ENCODE measurements at places on chromosomes 16 and 17.

- DNase-seq = peak; percentile 78
- H3K36me3 ChIP-seq = no peaks in the 10 kb centered on the region
- H3K4me1 ChIP-seq = no peaks in the 10 kb centered on the region
- no peak overlapping the region for H3K27ac ChIP-seq
- no peaks in the 10 kb centered on the region for H3K27me3 ChIP-seq
Observed at GRCh38 chr16:86044241-86044671, 145.3 kb downstream of the IRF8 start.

DNA sequence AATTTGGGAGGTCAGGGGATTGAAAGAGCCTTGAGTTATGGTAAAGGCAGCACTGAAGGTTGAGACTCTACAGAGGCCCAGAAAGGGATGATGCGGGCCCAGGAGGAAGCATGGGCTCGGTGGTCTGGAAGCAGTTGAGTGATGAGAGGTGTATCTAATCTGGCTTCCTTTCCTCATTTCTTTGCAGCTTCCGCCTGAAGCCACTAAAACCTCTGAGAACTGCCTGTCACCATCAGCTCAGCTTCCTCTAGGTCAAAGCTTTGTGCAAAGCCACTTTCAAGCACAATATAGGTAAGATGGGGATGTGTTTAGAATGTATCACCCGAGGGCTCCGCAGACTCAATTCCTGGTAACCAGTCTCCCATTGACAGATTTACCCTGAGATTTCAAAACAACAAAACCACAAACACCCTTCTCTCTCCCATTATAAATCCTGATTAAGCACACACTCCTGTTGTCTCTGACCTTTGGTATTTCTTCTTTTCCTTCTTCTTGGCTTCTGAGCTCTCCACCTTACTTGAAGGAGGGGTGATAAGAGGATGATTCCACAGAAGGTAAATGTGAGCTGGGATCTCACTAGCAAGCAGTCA lies 21.2 kb downstream of the USP43 start:
- peaks cover 4% of the 10 kb centered on the region for H3K27me3 ChIP-seq
- no peaks in the 10 kb centered on the region for H3K4me1 ChIP-seq
- H3K36me3 ChIP-seq = no peaks in the 10 kb centered on the region
- no peak overlapping the region for H3K27ac ChIP-seq

DNA sequence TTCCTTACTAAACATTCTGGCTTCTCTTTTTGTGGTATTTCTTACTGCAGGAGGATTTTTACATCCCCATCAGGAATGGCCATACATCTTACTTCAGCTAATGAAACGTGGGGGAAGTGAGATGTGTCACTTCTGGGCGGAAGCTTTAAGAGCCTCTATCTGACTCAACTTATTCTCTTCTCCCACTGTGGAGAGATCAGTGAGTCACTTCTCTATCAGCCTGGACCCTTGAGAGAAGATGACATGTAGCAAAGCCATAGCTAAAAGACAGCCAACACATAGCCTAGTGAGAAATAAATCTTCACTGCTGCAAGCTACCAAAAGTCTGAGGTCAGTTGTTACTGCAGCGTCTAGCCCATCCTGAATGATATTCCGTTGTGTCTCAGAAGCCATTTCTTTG lies 1066.7 kb upstream of the RBFOX1 start:
- no peak overlapping the region for H3K27ac ChIP-seq
- no peaks in the 10 kb centered on the region for H3K4me1 ChIP-seq
- no peak overlapping the region for H3K4me3 ChIP-seq
- H3K27me3 ChIP-seq = no peaks in the 10 kb centered on the region

DNA sequence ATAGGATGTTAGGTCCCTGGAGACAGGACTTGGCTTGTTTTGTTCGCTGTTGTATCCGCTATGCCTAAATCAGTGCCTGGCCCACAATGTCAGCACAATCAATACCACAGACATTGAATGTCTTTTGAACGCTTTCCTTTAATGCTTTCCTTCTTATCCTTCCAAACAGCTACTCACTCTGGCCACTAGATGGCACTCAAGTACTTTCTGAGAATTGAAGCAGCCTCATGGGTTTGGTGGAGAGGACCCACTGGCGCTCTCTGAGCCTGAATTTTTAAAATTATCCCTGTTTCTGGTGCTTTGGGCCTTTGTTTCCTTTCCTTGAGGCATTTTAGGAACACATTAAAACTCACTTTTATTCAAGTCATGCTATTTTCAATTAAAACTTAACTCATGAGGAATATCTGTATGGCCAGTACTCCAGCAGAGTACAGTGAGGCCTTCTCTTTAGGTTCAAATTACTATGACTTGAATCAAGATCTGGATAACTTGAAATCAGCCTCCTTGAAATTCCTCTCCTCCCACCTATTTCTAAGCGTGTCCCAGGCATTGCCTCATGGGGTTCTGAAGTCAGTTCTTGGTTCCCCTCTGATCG lies 3.2 kb upstream of the NLRP1 start:
- DNase-seq = no peak
- no peak overlapping the region for H3K4me3 ChIP-seq
- no peaks in the 10 kb centered on the region for H3K27me3 ChIP-seq

GRCh38 chr16:85650135-85650843 lies 37.2 kb downstream of the GSE1 start:
- H3K36me3 ChIP-seq = peaks cover 25% of the 10 kb centered on the region
- H3K4me1 ChIP-seq = no peaks in the 10 kb centered on the region
- peak overlapping the region; percentile 91 for H3K27ac ChIP-seq

- H3K27me3 ChIP-seq = no peaks in the 10 kb centered on the region
- no peak for DNase-seq
- H3K27ac ChIP-seq = peak overlapping the region; percentile 81
- H3K4me1 ChIP-seq = no peaks in the 10 kb centered on the region
Observed at GRCh38 chr17:50175035-50175807, 9.4 kb downstream of the SGCA start.

GRCh38 chr17:28599311-28600184 lies 723 bp upstream of the SPAG5 start:
- peak; percentile 87 for DNase-seq
- H3K4me1 ChIP-seq = peaks cover 16% of the 10 kb centered on the region
- peak overlapping the region; percentile 57 for H3K4me3 ChIP-seq
- peak overlapping the region; percentile 85 for H3K27ac ChIP-seq

- no peak within 1 kb of the TSS for H3K27ac ChIP-seq
- DNase-seq = no peak
- H3K27me3 ChIP-seq = peaks cover 26% of the 10 kb centered on the region
Observed at GRCh38 chr17:3557768-3558583, at the start of gene TRPV3. Gene TRPV3, minus strand, starts transcription at chr17:3557812. Its CDS starts 2,962 bp downstream, at chr17:3554850.

DNA sequence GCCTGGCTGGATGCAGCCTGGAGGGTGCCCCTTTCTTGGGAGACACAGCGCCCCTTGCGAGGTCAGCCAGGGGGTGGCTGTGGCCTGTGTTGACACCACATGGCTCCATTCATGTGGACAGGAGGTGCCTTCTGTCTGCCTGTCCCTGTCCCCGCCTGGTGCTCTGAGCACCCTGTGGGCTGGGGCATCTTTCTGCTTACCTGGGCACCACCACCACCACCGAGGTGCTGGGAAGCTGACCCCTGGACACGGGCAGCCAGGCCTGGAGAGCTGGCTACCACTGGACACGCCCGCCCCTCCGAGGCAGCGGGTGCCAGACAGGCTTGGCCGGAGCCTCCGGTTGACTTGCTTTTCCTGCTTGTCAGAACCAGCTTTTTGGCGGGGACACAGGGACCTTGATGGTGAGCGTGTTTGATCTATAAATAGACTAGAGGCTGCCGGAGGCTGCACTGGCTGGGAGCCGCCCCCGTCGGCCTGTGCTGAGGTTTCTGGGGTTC lies 121.3 kb upstream of the GSE1 start:
- H3K4me3 ChIP-seq = no peak overlapping the region
- H3K27me3 ChIP-seq = no peaks in the 10 kb centered on the region

DNA sequence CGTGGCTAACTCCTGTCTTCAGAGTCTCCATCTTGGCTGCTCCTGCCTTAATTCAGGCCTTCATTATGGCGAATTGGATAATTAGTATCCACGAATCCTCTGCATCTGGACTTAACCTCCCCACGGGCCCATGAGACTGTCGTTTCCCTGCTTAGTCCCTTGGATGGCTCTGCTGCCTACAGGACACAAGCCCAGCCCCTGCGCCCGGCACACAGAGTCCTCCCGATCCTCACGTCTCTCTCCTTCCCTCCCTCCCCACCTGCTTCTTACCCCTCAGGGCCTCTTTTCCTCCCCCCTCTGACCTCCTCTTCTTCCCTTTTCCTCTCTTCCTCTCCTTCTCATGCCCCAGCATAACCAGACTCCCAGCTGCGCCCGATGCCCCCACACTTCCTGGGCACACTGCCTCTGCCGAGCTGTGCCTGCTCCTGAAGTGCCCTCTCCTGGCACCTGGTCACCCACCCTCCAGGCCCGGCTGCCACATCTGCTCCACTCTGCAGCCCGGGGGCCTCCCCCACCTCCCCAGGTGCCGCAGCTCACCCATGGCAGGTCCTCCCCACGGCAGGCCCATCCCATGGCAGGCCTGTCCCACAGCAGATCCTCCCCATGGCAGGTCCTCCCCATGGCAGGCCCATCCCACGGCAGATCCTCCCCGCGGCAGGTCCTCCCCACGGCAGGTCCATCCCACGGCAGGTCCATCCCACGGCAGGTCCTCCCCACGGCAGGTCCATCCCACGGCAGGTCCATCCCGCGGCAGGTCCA lies 45.9 kb downstream of the RPH3AL start:
- no peak overlapping the region for H3K27ac ChIP-seq
- peaks cover 23% of the 10 kb centered on the region for H3K4me1 ChIP-seq
- H3K4me3 ChIP-seq = no peak overlapping the region
- DNase-seq = no peak
- H3K27me3 ChIP-seq = no peaks in the 10 kb centered on the region

DNA sequence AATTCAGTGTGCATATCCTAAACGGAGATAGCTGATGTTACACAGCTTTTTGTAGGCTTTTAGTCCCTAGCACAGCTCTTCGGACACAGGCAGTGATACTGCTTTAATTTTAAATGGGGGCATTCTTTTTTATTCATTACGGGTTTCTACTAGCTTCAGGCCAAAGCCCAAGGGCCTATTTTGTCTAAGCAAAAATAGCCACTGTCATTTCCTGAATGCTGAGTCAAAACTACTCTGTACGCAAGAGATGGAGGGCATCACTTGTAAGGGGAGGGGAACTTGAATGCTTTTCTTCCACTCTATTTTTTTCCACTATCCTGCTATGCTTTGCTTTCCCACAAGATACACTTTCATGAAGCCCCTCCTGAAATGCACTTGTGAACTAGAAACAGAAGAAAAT lies 360.7 kb downstream of the PMP22 start:
- H3K36me3 ChIP-seq = no peaks in the 10 kb centered on the region
- H3K27ac ChIP-seq = no peak overlapping the region
- H3K4me3 ChIP-seq = no peak overlapping the region
- no peaks in the 10 kb centered on the region for H3K4me1 ChIP-seq

GRCh38 chr17:55053855-55054254 lies 85.3 kb downstream of the STXBP4 start:
- DNase-seq = no peak
- H3K4me1 ChIP-seq = no peaks in the 10 kb centered on the region
- no peaks in the 10 kb centered on the region for H3K27me3 ChIP-seq
- H3K27ac ChIP-seq = no peak overlapping the region

DNA sequence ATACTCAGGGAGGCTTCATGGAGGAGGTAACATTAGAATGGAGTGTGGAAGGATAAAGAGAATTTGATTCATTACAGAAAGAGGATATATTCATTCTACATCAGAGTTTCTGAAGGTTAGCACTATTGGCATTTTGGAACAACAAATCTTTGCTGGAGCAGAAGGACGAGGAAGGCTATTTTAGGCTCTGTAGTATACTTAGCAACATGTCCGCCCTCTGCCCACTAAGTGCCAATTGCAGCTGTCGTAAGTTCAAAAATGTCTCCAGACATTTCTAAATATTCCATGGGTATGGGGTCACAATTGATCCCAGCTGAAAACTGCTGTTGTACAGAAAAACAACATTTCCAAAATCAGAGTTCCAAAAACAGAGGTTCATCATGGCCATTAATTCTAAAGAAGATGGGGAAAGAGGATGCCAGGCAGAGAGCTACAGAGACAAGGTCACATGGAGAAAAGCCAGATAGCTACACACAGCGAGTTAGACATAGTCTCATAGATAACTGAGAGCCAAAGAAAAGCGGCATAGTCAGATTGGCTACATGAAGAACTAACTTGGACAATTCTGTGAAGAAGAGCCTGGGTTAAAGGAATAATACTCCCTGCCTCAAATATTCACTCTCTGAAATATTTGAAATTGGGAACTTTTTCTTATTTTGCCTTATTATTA lies 846.4 kb upstream of the CDH8 start:
- DNase-seq = no peak
- no peaks in the 10 kb centered on the region for H3K36me3 ChIP-seq
- no peak overlapping the region for H3K27ac ChIP-seq
- no peak overlapping the region for H3K4me3 ChIP-seq
- peaks cover 8% of the 10 kb centered on the region for H3K4me1 ChIP-seq

DNA sequence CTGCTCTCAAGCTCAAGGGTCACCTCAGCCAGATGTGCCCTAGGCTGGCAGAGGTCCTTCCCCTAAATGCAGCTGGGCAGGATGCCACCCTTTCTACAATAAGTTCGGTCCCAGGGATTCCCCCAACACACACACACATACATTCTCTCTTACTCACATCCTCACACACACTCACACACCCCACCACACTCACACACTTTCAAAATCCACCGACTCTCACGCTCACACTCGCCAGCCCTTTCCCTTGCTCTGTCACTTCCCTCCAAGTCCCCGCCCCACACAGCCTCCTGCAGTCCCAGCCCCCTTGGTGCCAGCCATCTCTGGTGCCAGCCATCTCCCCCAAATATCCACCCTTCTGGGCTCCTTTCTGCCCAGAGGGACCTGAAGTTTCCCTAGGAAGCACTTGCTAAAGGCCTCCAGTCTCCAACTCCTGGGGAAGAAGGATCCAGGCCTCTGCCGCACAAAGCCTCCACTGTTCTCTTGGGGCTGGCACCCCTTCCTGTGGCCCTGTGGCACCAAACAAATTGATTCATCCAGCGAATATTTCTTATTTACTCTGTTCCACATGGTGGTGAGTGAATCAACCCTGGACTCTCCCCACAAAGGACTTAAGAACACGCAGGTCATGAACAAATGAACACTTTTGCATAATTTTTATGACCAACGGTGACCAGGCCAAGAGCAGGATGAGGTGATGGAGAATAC lies 3.8 kb upstream of the USP36 start:
- no peak for DNase-seq
- H3K27me3 ChIP-seq = no peaks in the 10 kb centered on the region
- no peak overlapping the region for H3K27ac ChIP-seq
- no peaks in the 10 kb centered on the region for H3K36me3 ChIP-seq

GRCh38 chr16:28905800-28906372 lies 19.2 kb downstream of the RABEP2 start:
- H3K27ac ChIP-seq = no peak overlapping the region
- DNase-seq = no peak
- H3K27me3 ChIP-seq = no peaks in the 10 kb centered on the region
- H3K4me1 ChIP-seq = no peaks in the 10 kb centered on the region
- H3K4me3 ChIP-seq = no peak overlapping the region
- peaks cover 8% of the 10 kb centered on the region for H3K36me3 ChIP-seq

- no peaks in the 10 kb centered on the region for H3K36me3 ChIP-seq
- peaks cover 6% of the 10 kb centered on the region for H3K4me1 ChIP-seq
- no peak overlapping the region for H3K27ac ChIP-seq
- no peak for DNase-seq
- H3K27me3 ChIP-seq = no peaks in the 10 kb centered on the region
- no peak overlapping the region for H3K4me3 ChIP-seq
Observed at GRCh38 chr17:39553341-39553945, 54.3 kb downstream of the NEUROD2 start.

- peaks cover 16% of the 10 kb centered on the region for H3K4me1 ChIP-seq
- no peaks in the 10 kb centered on the region for H3K36me3 ChIP-seq
- no peak overlapping the region for H3K27ac ChIP-seq
Observed at GRCh38 chr16:88686062-88686438, 257 bp downstream of the SNAI3 start.
